ENCODE measurements at places on chromosomes 11 and 22.

DNA sequence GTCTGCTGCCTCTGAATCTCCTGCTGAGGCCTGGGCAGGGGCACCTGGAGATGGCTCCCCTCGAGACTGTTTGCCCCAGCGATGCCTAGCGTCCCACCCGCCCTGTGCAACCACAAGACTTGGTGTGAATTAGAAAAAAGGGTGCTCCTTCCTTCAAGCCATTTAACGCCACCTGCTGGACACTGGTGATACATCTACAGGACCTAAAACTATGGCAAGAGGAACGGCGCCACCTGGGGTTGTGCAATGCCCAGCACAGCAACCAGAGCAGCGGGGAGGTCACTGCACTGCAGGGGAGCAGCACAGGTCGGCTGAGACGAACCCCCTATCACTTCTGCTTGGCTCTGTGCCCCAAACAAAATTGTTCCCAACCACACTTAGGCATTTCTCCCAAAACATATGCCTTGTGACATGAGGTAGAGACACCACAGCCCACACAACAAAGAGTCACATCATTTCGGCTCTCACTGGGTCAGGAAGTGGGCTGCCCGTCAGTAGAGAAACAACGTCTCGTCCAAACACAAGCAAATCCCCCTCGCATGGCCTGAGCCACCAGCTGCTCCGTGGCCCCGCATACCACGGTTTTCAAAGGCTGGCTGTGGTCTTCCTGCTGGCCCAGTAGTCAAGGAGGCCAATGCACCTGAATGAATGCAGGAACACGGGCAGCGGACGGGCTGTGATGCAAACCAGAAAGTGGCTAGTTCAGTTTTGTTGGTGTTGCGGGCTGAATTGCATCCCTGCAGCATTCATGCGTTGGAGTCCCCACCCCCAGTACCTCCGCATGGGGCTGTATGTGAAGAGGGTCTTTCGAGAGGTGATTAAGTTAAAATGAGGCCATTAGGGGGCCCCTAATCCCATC lies 171.9 kb downstream of the SHANK2 start:
- H3K36me3 ChIP-seq: no peaks in the 10 kb centered on the region
- H3K27me3 ChIP-seq: peaks cover 11% of the 10 kb centered on the region
- no peaks in the 10 kb centered on the region for H3K4me1 ChIP-seq
- H3K27ac ChIP-seq: no peak overlapping the region

DNA sequence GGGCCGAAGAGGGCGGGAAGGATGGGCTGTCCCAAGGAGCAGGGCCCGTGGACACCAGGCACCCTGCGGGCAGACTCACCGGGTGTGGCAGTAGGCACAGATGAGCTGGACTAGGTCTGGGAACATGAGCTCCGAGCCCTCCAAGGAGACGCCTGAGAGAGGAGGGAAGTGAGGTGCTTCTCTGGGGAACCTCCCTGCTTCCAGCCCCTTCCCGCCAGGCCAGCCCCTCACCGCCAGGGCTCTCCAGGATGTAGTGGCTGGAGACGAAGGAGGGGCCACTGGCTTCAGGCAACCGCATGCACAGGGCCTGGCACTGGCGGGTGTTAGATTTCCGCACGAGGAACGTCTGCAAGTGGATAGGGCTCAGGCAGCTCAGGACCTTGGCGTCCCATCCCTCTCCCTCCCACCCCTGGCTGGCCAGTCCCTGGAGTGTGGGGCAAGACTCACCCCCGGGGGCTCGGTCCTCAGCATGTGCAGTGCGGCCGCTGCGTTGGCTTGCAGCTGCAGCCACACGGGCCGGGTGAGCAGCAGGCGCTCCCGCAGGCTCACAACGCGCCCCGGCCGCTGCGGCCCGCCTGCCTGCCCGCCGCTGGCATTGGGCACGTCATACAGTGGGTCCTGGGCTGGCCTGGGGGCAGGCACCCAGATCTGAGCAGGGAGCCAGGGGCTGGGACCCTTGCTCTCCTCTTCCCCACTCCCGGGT lies 552 bp downstream of the RIN1 start:
- peaks cover 30% of the 10 kb centered on the region for H3K36me3 ChIP-seq
- H3K4me1 ChIP-seq: peaks cover 22% of the 10 kb centered on the region
- H3K27me3 ChIP-seq: peaks cover 6% of the 10 kb centered on the region
- peak overlapping the region; percentile 78 for H3K4me3 ChIP-seq
- DNase-seq: no peak

DNA sequence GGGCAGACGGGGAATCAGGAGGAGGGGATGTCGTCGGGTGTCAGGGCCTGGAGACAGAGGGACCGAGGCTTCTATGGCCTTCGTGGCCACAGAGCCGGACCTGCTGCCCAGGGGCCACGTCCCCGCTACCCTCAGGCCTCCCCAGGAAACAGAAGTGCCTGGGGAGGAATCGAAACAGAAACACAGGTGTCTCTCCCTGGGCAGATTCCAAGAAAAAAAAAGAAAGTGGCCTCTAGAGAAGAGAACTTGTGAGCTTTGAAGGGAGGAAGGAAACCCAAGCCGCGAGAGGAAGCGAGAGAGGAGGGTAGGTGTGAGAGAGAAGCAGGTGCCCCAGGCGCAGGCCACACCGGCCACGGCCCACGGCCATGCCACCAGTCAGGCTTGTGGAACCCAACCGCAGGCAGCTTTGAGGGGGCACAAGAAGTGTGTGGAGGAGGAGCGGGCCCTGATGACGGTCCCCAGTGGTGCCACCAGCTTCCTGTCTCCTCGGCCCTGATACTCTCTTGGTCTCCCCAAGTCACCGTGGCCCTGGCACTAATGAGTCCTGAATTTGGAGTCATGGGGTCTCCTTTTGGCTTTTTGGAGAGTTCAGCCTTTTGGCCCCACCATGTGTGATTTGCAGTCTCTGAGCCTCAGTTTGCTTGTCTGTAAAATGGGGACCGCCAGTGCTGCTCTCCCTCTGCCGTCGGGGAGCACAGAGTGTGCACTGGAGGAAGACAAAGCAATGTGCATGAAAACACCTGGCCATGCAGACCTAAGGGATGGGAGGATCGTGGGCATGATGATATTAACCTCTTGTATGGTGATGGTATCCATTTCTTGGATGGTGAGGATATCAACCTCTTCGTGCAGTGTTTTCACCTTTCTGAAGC lies 25.2 kb downstream of the LIF start:
- H3K4me3 ChIP-seq: peak overlapping the region; percentile 16
- H3K27me3 ChIP-seq: peaks cover 5% of the 10 kb centered on the region
- no peak overlapping the region for H3K27ac ChIP-seq
- H3K36me3 ChIP-seq: no peaks in the 10 kb centered on the region
- peaks cover 20% of the 10 kb centered on the region for H3K4me1 ChIP-seq
- DNase-seq: no peak

DNA sequence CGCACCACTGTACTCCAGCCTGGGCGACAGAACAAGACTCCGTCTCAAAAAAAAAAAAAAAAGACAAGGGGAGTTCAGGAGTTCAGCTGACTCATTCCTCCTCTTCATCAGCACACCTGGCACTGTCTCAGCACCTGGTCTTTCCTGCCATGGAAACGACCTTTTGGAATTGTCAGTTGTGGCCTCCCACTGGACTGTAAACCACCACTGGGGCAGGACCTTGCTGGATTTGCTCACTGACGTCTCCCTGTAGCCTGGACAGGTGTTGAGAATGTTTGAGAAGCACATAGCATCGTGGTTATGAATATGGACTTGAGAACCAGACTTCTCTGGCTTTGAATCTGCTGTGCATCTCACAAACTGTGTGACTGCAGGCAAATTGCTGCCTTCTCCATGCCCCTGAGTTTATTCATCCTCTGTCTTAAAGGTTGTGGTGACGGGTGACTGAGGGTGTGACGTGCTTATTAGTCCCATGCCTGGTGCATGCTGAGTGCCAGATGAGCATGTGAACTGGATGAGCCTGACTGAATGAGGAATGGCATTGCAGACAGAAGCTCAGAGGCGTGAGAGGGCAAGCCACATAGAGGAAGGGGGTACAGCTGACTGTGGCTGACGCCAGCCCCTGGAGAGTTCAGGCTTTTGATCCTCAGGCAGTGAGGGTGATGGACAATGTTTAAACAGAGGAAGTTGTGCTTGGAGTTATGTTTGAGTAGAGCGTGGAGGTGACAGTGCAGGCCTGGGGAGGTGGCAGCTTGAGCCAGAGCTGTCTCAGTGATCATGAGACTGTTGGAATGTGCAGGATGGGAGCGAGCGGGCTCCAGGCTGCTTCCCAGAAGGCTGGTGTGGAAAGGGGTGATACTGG lies 12.7 kb downstream of the TOM1 start:
- no peak overlapping the region for H3K4me3 ChIP-seq
- H3K27ac ChIP-seq: peak overlapping the region; percentile 19
- no peaks in the 10 kb centered on the region for H3K27me3 ChIP-seq
- peaks cover 49% of the 10 kb centered on the region for H3K4me1 ChIP-seq
- peaks cover 9% of the 10 kb centered on the region for H3K36me3 ChIP-seq
- no peak for DNase-seq

DNA sequence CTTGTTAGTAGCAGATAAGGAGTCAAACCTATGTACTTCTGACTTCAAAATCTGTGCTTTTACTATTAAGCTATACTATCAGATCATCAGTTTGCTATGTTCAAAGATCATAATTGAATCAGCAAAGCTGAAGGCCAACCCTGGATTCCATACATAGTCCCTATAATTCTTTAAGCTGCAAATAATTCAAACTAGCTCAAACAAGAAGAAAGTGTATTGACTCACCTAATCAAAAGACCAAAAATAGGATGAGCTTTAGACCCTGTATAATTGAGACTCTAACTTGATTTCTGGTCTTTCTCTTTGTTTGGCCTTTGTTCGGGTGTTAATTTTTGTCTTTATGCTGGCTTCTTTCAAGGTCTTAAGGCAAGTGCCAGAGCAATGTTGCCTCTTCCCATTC lies 213.7 kb downstream of the CWF19L2 start:
- H3K27ac ChIP-seq: no peak overlapping the region
- DNase-seq: no peak
- H3K27me3 ChIP-seq: no peaks in the 10 kb centered on the region
- H3K4me1 ChIP-seq: no peaks in the 10 kb centered on the region
- H3K36me3 ChIP-seq: no peaks in the 10 kb centered on the region
- H3K4me3 ChIP-seq: no peak overlapping the region

GRCh38 chr11:58912124-58912523 lies 27.2 kb upstream of the GLYATL1 start:
- no peak overlapping the region for H3K4me3 ChIP-seq
- H3K4me1 ChIP-seq: peaks cover 10% of the 10 kb centered on the region
- H3K27me3 ChIP-seq: peaks cover 27% of the 10 kb centered on the region
- peaks cover 1% of the 10 kb centered on the region for H3K36me3 ChIP-seq

DNA sequence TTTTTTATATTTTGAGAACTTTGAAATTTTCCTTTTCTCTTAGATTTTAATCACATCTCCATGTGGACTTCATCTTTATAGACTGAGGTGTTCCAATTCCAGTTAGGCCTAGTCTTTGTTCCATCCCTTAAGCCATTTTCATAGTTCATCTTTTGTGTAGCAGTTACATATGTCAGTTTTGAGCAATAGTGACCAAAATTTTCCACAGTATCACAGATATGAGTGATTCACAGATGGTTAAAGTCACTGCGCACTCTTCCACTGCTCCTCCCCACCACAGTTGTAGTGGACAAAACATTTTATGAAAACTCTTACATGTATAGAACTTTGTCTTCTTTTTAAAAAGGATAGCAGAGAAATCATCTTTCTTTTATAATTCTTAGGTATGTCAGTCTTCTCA lies 42.8 kb downstream of the YAP1 start:
- H3K4me1 ChIP-seq: no peaks in the 10 kb centered on the region
- H3K27me3 ChIP-seq: peaks cover 8% of the 10 kb centered on the region
- H3K4me3 ChIP-seq: no peak overlapping the region
- no peaks in the 10 kb centered on the region for H3K36me3 ChIP-seq
- no peak overlapping the region for H3K27ac ChIP-seq

DNA sequence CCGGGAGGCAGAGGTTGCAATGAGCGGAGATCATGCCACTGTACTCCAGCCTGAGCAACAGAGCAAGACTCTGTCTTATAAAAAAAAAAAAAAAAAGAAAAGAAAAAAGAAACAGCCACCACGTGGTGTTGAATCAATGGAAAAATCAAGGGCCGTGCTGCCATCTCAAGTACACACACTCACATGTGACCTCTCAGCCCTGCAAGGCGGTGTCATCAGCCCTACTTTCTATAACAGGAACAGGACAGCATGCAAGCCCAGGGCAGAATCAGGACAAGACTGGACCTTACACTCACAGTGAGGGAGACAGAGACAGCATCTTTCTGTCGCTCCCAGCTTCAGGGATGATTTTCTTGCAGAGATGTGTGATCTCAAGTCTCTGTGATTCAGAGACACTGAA lies 179.6 kb downstream of the MPPED1 start:
- H3K36me3 ChIP-seq: no peaks in the 10 kb centered on the region
- no peak overlapping the region for H3K4me3 ChIP-seq

- H3K4me1 ChIP-seq: no peaks in the 10 kb centered on the region
- peaks cover 7% of the 10 kb centered on the region for H3K27me3 ChIP-seq
- no peak overlapping the region for H3K4me3 ChIP-seq
Observed at GRCh38 chr11:74522776-74523175, 29.3 kb upstream of the LIPT2 start.

- no peaks in the 10 kb centered on the region for H3K4me1 ChIP-seq
- H3K27ac ChIP-seq: no peak overlapping the region
- H3K4me3 ChIP-seq: no peak overlapping the region
- H3K27me3 ChIP-seq: peaks cover 9% of the 10 kb centered on the region
- H3K36me3 ChIP-seq: no peaks in the 10 kb centered on the region
Observed at GRCh38 chr11:7098235-7098832, 9.5 kb downstream of the RBMXL2 start.
